ENCODE measurements at places on chromosomes 1 and 21.

GRCh38 chr1:2610036-2610959 lies 22.5 kb downstream of the MMEL1 start:
- no peak for DNase-seq

- peak; percentile 98 for DNase-seq
Measured at GRCh38 chr21:34887725-34888568, 161.2 kb downstream of the RUNX1 start.

DNA sequence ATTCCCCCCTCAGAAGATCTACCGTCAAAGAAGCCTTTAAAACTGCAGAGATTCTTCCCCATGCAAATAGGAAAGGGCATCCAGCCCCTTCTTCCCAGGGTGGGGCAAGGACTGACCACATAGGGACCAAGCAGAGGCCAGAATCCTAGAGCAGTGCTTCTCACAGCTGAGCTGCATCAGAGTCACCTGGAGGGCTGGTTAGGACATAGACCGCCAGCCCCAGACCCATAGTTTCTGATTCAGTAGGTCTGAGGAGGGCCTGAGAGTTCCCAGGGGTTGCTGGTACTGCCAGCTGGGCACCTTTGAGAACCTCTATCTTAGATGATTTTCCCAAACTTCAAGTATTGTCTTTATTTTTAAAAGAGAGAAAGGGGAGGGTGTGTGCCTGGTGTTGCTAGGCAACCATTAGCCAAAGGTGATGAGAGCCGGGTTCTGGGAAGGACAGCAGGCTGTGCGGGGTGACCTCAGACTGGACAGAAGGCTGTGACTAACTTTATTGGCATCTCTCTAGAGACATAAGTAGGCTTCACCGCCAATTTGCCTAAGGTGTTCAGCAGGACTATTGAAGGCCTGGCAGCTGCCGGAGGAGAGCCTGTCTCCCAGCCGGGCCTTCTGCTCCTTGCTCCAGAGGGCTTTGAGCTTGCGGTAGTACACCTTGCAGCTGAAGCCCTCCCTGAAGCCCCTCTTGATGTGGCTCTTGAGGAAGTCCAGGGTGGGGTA lies 3.0 kb downstream of the SPATA46 start:
- peak; percentile 12 for DNase-seq

GRCh38 chr1:238404921-238405320 lies 514.2 kb upstream of the ZP4 start:
- DNase-seq, result no peak

DNA sequence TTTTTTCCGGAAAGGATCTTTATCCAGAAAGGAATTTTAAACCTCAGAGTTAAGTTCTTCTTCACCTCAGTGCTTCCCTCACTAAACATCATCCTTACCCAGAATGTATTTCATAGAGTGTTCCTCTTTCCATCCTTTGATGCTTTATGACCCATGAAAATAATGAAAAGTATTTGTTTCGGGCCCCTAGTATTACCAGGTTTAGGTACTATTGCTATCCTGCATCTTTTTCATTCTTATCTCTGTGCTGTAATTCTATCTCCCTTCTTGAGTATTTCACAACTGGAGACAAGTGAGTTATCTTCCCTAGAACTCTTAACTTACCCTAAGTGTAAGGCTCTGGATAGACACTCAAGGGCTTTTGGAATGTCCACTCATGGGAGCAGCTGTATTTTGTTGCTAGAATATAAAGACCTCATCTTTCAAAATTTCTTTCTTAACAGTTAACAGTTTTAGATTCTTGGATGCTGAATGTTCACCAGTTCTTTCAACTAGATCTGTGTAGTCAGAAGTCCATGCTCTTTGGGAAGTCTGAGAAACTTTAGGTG lies 26.2 kb downstream of the UCK2 start:
- no peak for DNase-seq

- no peak for DNase-seq
Measured at GRCh38 chr1:11294951-11295350, 22.0 kb downstream of the UBIAD1 start.

Data from fibroblast of skin of right biceps (primary cell).